ENCODE measurements at places on chromosomes 13 and 19.

- DNase-seq = no peak
Observed at GRCh38 chr19:47832723-47833122, 11.0 kb downstream of the CRX start.

- peak; percentile 39 for DNase-seq
Observed at GRCh38 chr19:51676566-51677083, 16.5 kb upstream of the SPACA6 start.

DNA sequence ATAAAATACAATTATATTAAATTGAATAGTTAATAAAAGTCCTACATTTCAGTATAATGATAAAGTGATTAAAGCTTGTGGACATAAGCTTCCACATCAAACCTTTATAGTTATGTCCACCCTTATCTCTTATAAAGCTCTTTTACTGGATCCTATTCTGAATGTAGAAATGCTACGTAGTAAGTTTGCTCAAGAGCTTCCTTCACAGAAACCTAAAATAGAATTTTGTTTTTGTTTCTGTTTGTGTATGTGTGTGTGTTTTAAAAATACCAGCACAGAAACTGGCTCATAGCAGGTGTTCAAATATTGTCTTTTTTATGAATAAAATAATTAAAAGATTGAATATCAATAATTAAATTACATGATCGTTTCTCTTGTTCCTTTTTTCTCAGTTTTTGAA is 21.0 kb upstream of the UFM1 start:
- no peak for DNase-seq

- DNase-seq = peak; percentile 21
Observed at GRCh38 chr19:34254698-34255432, 511 bp downstream of the GARRE1 start.

DNA sequence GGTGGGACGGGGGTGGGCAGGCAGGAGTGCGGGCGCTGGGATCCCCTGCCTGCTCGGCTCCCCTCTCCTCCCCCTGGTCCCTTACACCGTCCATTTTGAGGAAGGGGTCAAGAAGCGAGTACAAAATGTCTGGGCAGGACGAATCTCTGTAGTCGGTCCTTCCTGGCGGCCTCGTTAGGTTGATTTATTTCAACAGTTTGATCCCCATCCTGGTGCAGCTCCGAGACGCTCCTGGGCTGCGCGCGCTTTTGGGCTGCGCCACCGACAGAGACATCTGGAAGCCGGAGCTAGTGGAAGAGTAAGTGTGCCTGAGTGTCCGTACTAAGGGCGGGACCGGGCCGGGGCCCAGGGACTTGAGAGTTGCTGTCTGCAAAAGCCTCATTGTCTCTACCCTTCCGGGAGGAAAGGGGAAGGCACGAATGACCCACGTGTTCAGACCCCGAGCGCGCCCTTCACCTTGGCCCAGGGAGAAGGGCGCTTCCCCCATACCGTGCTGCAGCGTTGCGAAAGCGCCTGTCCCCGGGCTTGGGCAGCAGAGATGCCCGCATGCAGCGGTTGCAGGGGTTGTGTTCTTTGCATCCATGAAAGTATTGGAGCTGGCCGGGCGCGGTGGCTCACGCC is 1.8 kb downstream of the ZNF114 start:
- no peak for DNase-seq

GRCh38 chr13:51619614-51620013 is 35.4 kb downstream of the WDFY2 start:
- no peak for DNase-seq

DNA sequence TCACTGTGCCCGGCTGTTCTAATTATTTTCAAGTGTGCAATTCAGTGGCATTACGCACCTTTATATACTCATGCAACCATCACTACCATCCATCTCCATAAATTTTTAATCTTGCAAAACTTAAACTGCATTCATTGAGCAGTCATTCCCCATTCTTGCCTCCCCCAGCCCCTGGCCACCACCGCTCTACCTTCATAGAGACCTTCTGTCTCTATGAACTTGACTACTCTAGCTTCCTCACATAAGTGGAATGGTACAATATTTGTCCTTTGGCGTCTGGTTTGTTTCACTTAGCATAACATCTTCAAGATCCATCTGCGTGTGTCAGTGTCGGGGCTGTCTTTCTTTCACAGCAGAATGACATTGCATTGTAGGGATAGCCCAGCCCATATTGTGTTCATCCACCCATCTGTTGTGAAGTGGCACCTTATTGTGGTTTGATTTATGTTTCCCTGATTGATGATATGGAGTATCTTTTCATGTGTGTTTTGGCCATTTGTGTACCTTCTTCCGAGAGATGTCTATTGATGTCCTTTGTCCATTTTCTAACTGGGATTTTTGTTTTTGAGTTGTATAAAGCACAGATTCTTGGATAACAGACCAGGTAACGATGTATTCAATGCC is 64.8 kb upstream of the FLT1 start:
- no peak for DNase-seq

GRCh38 chr19:18828786-18829185 is 3.0 kb upstream of the UPF1 start:
- no peak for DNase-seq

DNA sequence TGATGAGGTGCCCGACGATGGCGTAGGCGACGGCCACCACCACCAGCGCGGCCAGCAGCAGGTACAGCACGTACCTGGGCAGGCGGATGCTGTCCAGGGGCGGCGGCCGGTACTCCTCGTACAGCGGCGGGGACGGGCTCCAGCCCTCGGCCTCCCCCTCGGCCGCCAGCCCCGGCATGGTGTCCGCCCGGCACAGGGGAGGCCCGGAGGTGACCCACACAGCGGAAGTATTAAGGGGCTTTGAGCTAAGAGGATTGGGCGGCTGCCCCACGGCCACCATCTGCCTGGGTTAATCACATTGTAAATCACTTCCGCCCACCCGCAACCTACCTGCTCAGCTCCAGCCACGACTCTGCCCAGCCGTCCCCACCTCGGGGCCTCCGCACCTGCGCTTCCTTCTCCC is at the start of gene SMIM44:
Gene SMIM44 (minus strand): TSS at position 216 of the 403 bp plus-strand sequence. CDS start 38 bp downstream, at position 178.
- no peak for DNase-seq

GRCh38 chr13:52949742-52950141 is 78.9 kb upstream of the OLFM4 start:
- no peak for DNase-seq

GRCh38 chr13:80798576-80799133 is 457.7 kb upstream of the SPRY2 start:
- no peak for DNase-seq

GRCh38 chr19:51703575-51704515 is 10.7 kb downstream of the SPACA6 start:
- peak; percentile 95 for DNase-seq

GRCh38 chr19:8113017-8113416 is 36.4 kb downstream of the FBN3 start:
- no peak for DNase-seq

DNA sequence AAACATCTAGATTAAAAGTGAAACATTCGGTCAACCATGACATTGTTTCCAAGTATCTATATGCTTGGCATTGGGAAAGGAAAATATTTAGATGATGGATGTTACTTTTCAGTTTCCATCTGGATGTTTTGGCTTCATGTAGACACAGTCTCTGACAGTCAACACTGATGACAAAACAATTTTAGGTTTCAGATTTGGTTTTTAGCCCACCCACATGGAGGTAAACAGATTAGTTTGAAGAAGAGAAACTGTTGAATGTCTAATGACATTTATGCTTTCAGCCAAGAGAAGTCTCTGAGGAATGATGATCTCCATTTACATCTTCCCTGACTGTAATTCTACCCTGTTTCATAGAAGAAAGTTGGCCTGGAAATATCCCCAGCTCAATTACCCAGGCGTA is 379.1 kb downstream of the SLITRK6 start:
- DNase-seq = no peak

GRCh38 chr19:56699552-56699951 is 28.0 kb upstream of the ZNF835 start:
- DNase-seq = no peak

DNA sequence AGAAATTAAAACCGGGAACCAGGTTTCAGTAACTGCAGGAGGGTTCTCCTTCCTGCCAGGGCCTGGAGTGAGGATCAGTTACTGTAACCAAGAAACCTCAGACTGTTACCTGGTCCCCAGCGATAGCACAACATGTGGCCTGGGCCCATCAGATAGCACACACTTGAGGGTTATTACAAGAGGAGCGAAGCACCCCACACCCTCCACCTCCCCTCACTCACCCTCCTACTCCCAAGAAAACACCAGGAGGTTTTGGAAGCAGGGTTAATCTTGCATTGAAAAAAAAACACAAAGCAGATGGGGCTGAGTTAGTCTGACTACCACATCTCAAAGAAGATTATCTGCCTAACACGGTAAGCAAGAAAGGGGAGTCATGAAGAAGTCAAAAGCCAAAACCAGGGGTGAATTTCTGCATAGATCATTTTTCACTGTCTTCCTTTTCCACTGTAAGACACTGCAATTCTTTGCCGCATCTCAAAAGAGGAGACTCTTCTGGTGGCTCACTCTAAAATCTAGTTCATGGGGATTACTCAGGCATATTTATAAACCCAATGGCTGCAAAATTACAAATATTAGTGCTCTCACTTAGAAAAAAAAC is 75.9 kb upstream of the DOCK9 start:
- DNase-seq = no peak

DNA sequence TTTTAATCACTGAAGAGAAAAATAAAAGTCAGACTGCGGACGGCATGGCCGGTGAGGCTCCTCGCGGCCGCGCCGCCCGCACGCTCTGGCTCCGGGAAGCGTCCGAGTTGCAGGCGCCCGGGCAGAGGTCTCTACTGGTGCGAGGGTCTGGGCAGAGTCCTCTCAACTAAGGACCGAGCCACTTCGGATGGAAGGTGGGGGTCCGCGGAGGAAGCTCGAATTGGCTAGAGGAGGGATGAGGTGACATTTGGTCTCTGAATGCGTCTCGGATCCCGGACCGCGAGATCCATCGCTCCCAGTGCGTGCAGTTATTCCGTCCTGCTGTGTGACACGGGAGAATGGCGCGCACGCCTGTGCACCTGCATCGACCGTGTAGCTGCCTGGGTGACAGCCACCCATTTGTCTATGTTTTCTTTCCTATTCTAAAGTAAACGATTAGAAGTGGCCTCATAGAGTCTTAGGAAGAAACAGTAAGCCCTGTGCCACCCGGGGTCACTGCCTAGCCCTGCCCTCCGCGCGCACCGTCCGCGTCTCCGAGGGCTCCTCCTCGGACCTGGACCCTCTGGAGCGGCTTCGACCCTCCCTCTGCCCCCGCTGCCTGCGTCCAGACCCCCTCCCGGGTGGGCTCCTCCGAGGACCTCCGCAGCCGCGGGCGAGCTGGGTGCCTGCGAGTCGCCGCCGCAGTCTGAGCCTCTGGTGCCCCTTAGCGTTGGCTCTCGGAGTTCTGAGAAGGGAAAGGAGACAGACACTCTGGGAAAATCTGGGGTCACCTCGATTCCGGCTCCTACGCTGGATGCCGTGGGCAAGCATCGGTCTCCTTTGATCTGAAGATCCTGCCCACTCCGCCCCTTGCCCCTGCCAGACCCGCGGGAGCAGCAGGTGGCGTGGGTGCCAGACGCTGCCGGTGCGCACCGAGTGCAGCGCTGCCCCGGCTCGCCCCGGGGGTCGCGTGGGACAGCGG is 347.4 kb downstream of the LIG4 start:
- no peak for DNase-seq

GRCh38 chr13:46817095-46817494 is 20.1 kb upstream of the ESD start:
- DNase-seq = no peak

- DNase-seq = no peak
Observed at GRCh38 chr13:110950819-110951570, 36.1 kb upstream of the ANKRD10 start.

DNA sequence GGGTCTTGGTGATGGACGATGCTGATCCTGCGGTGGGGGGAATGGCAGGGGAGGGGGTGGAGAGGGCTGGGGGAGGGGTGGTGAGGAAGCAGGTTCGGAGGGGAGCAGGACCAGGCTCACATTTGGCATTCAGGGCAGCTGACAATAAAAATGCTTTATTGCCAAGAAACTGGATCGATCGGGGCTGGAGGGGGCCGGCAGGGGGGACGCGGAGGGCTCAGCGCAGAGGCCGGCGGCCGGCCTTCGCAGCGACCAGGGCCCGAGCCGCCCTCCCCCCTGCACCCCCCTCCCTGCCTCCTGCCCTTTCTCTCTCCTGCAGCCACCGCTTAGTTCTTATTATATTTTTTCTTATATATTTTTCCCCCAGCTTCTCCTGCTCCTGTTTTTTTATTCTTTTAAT is 18.1 kb upstream of the POU2F2 start:
- no peak for DNase-seq

DNA sequence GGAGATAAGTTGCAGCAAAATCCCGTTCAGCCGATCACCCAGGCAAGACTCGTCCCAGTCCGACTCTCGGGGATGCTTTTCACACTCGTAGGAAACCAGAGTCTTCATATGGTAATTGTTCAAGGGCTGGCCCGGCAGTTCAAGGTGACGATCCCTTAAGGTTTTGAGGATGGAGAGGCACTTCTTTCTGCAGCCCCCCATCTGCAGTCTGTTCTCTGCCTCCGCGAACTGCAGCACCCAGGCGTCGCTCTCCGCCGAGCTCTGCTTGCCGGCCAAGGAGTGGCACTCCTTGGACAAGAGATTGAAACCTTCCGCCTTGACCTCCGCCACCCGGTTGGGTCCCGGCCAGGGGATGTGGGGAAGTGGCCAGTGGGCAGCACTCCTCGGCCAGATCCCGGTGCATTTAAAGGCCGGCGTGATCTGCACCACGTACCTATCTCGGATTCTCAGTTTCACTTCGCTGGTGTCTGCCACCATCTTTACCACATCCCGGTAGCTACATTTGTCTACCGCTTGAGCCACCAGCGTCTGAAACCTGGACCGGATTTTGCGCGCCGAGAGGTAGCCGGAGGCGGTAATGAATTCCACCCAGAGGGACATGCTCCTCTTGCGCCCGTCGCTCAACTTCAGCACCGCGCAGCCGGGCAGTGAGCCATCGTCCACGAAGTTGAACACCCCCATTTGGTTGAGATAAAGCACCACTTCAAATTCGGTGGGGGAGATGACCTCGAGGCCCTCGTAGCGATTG is 1.1 kb downstream of the MAB21L1 start:
- DNase-seq = no peak

- peak; percentile 87 for DNase-seq
Observed at GRCh38 chr19:8569066-8569771, 8.0 kb downstream of the MYO1F start.

DNA sequence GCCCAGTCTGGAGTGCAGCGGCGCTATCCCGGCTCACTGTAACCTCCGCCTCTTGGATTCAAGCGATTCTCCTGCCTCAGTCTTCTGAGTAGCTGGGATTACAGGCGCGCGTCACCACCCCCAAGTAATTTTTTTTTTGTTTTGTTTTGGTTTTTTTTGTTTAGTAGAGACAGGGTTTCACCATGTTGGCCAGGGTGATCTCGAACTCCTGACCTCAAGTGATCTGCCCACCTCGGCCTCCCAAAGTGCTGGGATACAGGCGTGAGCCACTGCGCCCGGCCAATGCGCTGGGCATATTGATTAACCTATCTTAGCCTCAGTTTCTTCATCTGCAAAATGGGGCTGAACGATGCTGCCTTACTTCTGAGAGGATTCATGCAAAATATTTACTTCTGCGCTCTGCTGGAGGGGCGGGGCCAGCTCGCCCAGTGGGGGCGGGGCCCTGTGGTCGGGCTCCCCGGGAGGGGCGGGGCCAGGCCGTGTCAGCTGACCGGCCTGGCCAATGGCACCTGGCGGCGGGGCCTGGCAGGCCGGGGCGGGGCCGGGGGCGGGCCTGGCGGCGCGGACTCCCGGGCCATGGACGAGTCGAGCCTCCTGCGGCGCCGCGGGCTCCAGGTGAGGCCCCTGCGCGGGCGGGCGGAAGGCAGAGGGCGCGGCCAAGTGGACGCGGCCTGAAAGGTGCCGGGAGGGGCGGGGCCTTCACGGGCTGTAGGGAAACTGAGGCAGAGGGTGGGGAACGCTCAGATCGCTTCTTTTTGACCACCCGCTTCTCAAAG is at the start of gene MAST3:
Gene MAST3 (plus strand): TSS at position 562 of the 776 bp plus-strand sequence. CDS start 15 bp downstream, at position 577.
- peak; percentile 94 for DNase-seq

- no peak for DNase-seq
Observed at GRCh38 chr13:77374786-77375185, 47.9 kb upstream of the MYCBP2 start.
